NCI-H345 (cell line): ENCODE measurements at places on chromosomes 5 and 9.

DNA sequence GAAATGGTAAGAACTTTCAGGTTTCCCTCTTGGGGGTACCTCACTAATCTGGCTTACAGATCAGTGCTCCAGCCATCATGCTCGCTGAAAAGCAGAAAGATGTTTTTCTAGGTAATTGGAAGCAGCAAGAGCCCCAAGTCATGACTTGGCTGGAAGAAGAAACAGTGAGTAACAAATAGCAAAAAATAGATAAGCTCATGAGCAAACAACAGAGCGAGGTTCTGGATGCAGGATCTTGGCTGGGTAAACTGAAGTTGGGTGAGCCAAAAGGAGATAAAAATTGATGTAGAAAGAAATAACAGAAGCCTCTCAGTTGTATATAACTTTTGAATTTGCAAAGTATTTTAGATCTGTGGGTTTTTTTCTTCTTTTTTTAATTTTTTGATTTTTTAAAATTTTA lies 110.1 kb downstream of the INSYN2B start:
- no peak for DNase-seq

GRCh38 chr5:132211787-132212186 lies 15.9 kb downstream of the P4HA2 start:
- DNase-seq = no peak

GRCh38 chr5:65103756-65104440 lies 335.2 kb downstream of the CWC27 start:
- DNase-seq = no peak

- DNase-seq = no peak
These were observed 1605.2 kb upstream of the CDH6 start for GRCh38 chr5:29588236-29588635.

- no peak for DNase-seq
These were observed 2292.6 kb upstream of the C9orf72 start for GRCh38 chr9:29865764-29866313.

- DNase-seq = no peak
These were observed 455.4 kb downstream of the CAAP1 start for GRCh38 chr9:26437056-26437711.

- no peak for DNase-seq
These were observed 144.9 kb downstream of the SGCD start for GRCh38 chr5:156471893-156472292.

- DNase-seq = peak; percentile 52
These were observed 55.1 kb downstream of the C9orf152 start for GRCh38 chr9:110152704-110153374.

DNA sequence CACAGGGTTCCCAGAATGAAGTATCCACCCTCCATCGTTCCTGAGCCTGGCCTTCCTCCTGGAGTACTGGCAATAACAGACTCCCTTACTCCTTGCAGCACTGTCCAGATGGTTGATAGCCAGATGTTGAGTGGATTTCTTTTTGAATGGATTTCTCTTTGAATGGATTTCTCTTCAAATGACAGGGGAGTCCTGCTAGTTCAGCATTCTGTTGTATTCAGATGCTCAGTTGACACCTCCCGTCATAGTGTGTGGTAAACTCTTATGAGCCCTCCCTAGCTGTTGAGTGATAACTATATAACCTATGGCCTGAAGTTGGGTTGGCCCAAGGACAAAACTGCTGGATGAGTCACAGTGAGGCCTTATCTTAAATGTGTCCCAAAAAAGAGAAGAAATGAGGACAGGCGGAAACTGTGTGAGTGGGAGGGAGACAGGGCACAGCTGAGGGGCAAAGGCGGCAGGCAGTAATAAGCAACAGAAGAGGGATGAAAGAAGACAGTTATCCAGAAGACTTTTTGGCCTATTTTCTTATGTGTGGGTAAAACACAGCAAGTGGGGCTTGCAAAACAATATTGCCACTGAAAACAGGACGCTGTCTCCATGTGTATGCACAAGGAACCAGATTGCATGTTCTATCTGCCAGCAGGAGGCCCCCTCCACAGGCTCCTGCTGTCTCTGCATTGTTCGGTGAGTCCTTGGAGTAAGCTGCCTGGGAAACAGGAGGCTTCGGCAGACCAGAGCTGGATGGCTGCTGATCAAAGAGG lies 209.5 kb upstream of the S1PR3 start:
- DNase-seq = peak; percentile 8

DNA sequence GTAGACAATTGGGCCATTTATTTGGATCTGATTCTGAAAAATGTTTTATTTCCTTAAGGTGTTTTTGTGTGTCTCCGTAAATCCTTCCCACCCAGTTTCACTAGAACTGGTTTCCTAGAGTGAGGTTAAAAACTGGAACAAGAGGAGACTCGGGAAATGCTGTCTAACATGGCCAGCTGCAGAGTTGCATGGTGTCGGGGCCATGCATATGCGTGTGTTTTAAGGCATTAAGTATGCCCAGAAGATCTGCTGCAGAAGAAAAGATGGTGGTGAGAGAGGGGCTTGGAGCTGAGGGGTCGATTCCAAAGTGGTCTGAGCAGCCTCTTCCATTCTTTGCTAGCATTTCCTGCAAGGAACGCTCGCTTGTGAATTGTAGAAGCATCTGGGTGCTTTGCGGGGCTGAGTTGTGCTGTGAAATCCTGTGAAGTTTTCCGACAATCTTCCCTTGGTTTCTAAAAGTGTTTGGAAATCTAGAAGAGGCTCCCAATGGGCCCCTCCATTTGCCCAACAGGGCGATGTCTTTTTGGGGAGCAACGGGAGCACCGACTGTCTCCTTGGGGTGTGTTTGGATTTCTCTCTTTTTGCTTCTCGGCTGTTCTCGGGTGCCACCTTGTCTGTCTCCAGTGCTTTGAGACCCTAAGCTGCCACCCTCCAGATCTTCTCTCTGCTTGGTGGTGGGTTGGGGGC lies 113.8 kb downstream of the COL5A1 start:
- DNase-seq = no peak

DNA sequence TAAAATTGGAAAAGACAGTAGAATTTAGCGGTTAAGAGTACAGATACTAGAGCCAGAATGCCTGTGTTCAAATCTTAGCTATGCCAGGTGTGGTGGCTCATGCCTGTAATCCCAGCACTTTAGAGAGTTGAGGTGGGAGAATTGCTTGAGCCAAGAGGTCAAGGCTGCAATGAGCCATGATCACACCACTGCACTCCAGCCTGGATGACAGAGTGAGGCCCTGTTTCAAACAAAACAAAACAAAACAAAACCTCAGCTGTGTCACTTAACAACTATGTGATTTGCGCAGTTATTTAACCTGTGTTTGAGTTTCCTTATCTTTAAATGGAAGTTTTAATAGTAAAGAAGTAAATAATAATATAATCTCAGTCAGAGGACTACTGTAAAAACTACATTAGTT lies 68.3 kb downstream of the TBCA start:
- DNase-seq = no peak

DNA sequence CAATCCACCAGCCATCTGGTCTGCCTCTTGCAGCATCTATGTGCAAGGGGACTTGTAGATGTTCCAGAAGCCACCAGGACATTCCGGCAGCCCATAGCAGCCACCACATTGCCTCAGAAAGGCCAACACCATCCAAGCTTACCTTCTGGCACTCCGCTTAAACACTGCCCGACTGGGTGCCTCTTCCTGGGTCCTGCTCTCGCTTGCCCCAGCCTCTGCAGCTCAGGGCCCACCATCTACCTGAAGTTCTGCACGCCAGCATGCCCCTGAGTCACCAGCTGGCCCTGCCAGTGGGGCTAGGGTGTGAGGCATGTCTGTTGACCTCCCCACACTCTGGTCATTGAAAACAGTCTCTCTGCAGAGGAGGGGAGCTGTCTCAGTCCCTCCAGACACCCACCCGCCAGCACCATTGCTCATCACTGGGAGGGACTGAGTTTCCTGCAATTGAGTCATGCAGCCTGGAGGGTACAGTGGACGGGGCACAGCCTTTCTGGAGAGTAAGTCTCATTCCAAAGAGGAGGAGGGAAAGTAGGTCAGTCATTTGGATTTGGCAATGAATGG lies 16.9 kb upstream of the COL5A1 start:
- DNase-seq = no peak

GRCh38 chr5:56557198-56557597 lies 258.2 kb upstream of the MAP3K1 start:
- DNase-seq = no peak

- DNase-seq = no peak
These were observed 3.4 kb downstream of the IL13 start for GRCh38 chr5:132661231-132662003.

GRCh38 chr5:141208478-141208877 lies at the start of gene PCDHB12:
PCDHB12 (plus strand) TSS chr5:141208719; CDS start chr5:141208908, 189 bp downstream.
- no peak for DNase-seq

- no peak for DNase-seq
These were observed 1.4 kb downstream of the ADAMTS12 start for GRCh38 chr5:33890131-33891032.

DNA sequence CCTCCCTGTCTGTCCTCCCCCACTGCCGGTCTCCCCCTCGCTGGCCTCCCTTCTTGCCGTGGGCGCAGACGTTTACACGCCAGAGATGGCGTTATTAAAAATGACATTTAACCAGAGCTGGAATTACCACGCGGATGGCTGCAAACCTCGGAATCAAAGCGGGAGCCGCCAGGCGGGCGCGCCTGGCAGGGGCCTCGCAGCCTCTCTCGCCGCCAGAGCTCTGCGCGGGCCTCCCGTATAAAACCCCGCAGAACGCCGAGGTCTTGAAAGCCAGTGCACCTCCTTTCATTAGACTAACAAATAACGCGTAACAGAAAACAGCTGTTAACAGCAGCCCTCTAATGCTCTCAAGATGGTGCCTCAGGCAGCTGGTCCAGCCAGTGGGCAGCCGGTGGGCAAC lies 10.2 kb downstream of the PRRX2 start:
- DNase-seq = no peak

GRCh38 chr5:145962001-145962400 lies 25.6 kb downstream of the SH3RF2 start:
- DNase-seq = no peak
